ENCODE measurements at places on chromosomes 5 and 9.
A peak's percentile ranks its signal among the peaks of the same experiment; 100 is the strongest.

DNA sequence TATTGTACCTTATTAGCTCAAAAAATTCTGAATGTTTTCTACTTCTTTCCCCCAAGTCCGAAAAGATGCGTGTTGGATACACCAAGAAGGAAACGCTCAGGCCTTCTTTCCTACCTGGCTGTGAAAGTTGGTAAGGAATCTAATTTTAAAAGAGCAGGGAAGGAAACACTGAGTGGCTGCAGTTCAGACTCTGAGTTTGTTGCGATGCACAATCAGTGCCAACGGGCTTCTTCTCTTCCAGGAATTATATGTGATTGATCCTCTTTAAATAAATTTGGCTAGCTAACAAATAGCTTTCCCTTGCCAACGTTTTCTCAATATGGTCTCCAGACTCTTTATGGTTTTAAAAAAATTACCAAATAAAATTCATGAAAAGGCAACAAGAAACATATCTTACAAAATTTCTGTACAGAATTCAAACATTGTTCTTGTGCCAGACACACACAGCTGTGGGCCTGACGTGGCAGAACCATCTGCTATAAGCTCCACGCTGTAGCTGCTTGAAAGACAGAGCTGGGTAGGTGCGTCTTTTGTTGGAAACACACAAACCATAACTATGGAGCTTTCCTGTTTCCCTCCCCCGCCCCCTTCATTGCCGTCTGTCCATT, 493.1 kb downstream of the ZNF608 start:
- H3K4me3 ChIP-seq = no peak overlapping the region
- no peak for DNase-seq
- H3K27ac ChIP-seq = no peak overlapping the region
- H3K36me3 ChIP-seq = no peaks in the 10 kb centered on the region
- no peaks in the 10 kb centered on the region for H3K4me1 ChIP-seq

DNA sequence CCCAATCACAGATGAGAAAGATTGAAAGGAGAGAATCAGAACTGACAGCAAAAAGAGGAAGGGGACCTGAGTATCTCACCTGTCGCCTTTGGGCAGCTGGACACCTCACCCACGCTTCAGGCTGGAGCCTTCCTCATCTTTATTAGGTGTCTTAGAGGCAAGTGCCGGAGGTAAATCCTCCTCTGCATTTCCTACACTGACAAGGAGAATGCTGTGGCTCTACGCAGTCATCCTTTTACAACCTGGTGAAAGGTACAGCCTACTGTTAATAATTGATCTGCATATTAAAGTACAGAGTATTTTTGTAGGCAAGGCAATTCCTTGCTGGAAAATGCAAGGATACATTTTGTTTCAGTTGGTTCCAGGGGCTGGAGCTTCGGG, 34.8 kb downstream of the PRLR start:
- no peak overlapping the region for H3K27ac ChIP-seq
- peaks cover 15% of the 10 kb centered on the region for H3K4me1 ChIP-seq
- H3K4me3 ChIP-seq = no peak overlapping the region
- no peaks in the 10 kb centered on the region for H3K27me3 ChIP-seq
- DNase-seq = no peak
- H3K36me3 ChIP-seq = no peaks in the 10 kb centered on the region

- H3K4me3 ChIP-seq = no peak overlapping the region
- no peak for DNase-seq
- peaks cover 22% of the 10 kb centered on the region for H3K4me1 ChIP-seq
- H3K27me3 ChIP-seq = no peaks in the 10 kb centered on the region
These were observed 147.4 kb downstream of the INSYN2B start for GRCh38 chr5:169832845-169833244.

DNA sequence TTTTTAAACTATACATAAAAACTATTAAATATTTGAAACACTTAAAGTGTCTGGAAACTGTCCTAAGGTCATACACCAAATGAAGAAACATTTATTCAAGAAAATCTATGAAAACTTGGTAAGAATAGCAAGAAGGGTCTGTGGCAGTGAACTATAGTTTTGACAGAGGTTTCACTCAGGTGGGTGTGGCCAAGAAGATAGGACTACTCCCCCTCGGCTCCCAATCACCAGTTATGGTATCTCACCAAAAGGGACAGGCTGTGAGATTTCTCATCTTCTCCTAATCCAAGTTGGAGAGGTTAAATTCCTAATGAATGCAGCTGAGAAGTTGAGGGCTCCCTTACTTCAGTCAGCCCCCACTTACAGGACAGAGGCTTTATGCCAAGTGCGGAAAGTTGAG, 2.9 kb downstream of the ARSK start:
- no peak overlapping the region for H3K27ac ChIP-seq
- no peak for DNase-seq
- H3K27me3 ChIP-seq = no peaks in the 10 kb centered on the region
- H3K36me3 ChIP-seq = no peaks in the 10 kb centered on the region
- H3K4me3 ChIP-seq = no peak overlapping the region
- H3K4me1 ChIP-seq = peaks cover 4% of the 10 kb centered on the region

GRCh38 chr5:140996060-140996459, 29.8 kb downstream of the PCDHAC2 start:
- DNase-seq = no peak
- H3K36me3 ChIP-seq = no peaks in the 10 kb centered on the region
- no peaks in the 10 kb centered on the region for H3K4me1 ChIP-seq
- H3K27ac ChIP-seq = no peak overlapping the region

DNA sequence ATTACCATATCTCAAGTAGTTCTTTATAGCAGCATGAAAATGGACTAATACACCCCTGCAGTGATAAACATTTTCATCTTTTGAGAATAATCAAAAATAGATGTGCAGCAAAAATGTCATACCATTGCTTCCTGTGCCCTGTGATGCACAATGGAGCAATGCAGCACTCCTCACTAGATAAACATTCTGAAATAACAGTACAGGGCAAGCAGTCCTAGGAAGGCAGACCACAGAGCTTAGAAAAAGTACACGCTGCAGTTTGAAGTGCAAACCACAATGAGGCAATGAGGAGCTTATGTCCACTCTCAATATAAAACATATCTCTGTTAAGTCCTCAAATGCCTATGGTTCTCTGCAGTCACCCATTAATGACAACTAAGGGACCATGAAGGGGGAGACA, 367.6 kb downstream of the PDE4D start:
- no peaks in the 10 kb centered on the region for H3K27me3 ChIP-seq
- no peak overlapping the region for H3K4me3 ChIP-seq
- no peak for DNase-seq
- H3K27ac ChIP-seq = no peak overlapping the region
- H3K4me1 ChIP-seq = no peaks in the 10 kb centered on the region

GRCh38 chr5:151612689-151613427, 21.7 kb upstream of the FAT2 start:
- H3K27me3 ChIP-seq = no peaks in the 10 kb centered on the region
- H3K27ac ChIP-seq = peak overlapping the region; percentile 56
- H3K36me3 ChIP-seq = no peaks in the 10 kb centered on the region
- DNase-seq = peak; percentile 45
- peaks cover 31% of the 10 kb centered on the region for H3K4me1 ChIP-seq

DNA sequence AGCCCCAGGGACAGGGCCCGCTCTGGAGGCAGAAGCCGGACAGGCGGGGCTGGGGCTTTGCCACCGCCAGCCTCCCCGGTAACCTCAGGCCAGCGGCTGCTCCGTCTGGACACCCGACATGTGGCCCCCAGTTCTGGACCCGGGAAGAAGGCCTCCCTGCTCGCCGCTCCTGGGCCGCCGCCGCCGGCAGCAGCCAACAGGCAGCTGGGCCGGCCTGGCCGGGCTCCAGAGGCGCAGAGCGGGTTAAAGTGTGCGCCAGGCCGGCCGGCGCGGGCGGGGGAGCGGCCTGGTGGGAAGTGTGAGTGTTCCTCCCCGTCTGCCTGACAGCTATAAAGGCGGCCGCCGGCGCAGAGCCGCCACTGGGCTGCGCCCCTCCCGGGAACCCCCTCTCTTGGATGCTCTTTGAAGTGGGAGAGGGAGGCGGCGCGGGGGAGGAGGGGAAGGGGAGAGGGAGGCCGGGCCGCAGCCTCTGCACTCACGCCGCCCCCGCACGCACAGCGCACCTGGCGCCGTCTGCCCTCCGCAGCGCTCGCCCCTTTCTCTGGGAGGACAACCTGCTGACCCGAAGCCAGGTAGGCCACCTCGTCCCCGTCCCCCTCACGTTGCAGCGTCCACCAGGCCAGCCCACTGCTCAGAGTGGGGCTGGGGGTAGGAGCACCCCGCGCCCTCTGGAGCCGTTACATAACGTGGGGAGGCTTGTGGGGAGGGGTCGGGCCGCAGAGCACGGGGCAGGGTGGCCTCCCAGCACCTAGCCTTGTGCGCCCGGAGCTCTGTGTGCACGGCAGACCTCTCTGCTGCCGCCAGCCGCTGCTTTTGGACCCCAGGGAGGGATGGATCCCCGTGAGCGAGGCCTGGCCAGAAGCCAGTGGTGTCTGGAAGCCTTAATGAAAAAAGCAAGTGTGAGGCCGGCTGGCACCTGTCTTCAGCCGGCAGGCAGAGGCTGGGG, at the start of gene ADAMTSL2:
Gene ADAMTSL2 (plus strand): TSS at position 359 of the 946 bp plus-strand sequence. CDS start 2,009 bp downstream, outside the sequence.
- no peak within 1 kb of the TSS for H3K4me3 ChIP-seq
- no peak for DNase-seq
- H3K27me3 ChIP-seq = 0 out of 2 replicates have a peak, but pooled peaks cover 8% of the 10 kb centered on the region

DNA sequence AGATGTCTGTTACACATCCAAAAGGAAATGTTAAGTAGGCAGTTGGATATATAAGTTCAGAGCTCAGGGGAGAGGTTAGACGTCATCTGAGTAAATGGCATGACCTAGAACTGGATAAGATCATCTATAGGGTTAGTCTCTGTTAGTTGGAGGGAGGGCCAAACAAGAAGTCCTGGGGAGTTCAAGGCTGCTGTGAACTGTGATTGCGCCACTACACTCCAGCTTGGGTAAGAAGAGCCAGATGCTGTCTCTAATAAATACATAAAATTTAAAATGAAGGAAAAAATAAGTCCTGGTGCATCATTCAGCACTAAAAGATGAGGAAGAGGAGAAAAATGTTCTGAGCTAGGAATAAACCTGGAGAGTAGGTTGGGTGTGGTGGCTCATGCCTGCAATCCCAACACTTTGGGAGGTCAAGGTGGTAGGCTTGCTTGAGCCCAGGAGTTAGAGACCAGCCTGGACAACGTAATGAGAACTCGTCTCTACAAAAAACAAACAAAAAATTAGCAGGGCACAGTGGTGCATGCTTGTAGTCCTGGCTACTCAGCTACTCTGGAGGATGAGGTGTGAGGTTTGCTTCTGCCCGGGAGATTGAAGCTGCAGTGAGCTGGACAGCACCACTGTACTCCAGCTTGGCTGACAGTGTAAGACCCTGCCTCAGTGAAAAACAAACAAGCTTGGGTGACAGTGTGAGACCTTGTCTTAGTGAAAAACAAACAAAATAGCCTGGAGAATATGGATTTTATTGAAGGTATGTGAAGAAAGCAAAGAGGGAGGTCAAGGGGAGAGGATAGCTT, 123.6 kb downstream of the ACTBL2 start:
- no peaks in the 10 kb centered on the region for H3K36me3 ChIP-seq
- no peak overlapping the region for H3K4me3 ChIP-seq
- H3K27me3 ChIP-seq = no peaks in the 10 kb centered on the region
- DNase-seq = no peak

- no peak overlapping the region for H3K27ac ChIP-seq
- H3K4me1 ChIP-seq = no peaks in the 10 kb centered on the region
- H3K36me3 ChIP-seq = no peaks in the 10 kb centered on the region
- H3K4me3 ChIP-seq = no peak overlapping the region
These were observed 126.2 kb upstream of the ZNF608 start for GRCh38 chr5:124872615-124873014.

GRCh38 chr5:488744-489688, 35.2 kb downstream of the SLC9A3 start:
- H3K4me1 ChIP-seq = no peaks in the 10 kb centered on the region
- H3K36me3 ChIP-seq = no peaks in the 10 kb centered on the region
- DNase-seq = no peak
- H3K27ac ChIP-seq = no peak overlapping the region
- H3K4me3 ChIP-seq = no peak overlapping the region

DNA sequence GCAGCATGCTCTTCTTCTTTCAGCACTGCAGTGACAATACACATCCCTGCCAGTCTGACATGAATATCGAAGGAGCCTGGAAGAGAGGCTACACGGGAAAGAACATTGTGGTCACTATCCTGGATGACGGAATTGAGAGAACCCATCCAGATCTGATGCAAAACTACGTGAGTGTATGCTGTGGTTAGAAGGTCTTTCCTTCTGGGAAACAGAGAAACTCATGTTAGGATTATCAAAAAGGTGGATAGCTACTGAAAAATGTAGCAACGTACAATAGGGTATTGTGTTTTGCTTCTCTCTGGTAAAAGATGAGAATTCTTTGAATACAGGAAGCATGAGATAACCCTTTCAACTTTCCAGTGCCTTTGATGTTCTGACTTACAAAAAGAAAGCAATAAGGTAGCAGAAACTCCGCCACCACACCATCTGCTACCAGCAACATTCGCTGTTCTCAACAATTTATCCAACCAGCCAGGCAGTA, 133.3 kb downstream of the PCSK5 start:
- H3K36me3 ChIP-seq = no peaks in the 10 kb centered on the region
- no peak overlapping the region for H3K27ac ChIP-seq
- H3K4me3 ChIP-seq = no peak overlapping the region
- no peak for DNase-seq
- no peaks in the 10 kb centered on the region for H3K4me1 ChIP-seq
- H3K27me3 ChIP-seq = no peaks in the 10 kb centered on the region

- H3K27ac ChIP-seq = no peak overlapping the region
- DNase-seq = no peak
- H3K36me3 ChIP-seq = no peaks in the 10 kb centered on the region
- H3K27me3 ChIP-seq = no peaks in the 10 kb centered on the region
- H3K4me3 ChIP-seq = no peak overlapping the region
These were observed 253.4 kb upstream of the ANKH start for GRCh38 chr5:15124871-15125568.

- H3K27ac ChIP-seq = no peak overlapping the region
- peaks cover 52% of the 10 kb centered on the region for H3K36me3 ChIP-seq
- no peak overlapping the region for H3K4me3 ChIP-seq
These were observed 8.7 kb downstream of the HNRNPAB start for GRCh38 chr5:178213003-178213461.

GRCh38 chr9:34510497-34511468, 12.0 kb downstream of the ENHO start:
- H3K27ac ChIP-seq = no peak overlapping the region
- no peaks in the 10 kb centered on the region for H3K4me1 ChIP-seq
- H3K27me3 ChIP-seq = peaks cover 17% of the 10 kb centered on the region
- DNase-seq = no peak
- no peak overlapping the region for H3K4me3 ChIP-seq
- H3K36me3 ChIP-seq = no peaks in the 10 kb centered on the region

- H3K36me3 ChIP-seq = no peaks in the 10 kb centered on the region
- no peak overlapping the region for H3K27ac ChIP-seq
- no peaks in the 10 kb centered on the region for H3K4me1 ChIP-seq
- no peaks in the 10 kb centered on the region for H3K27me3 ChIP-seq
- H3K4me3 ChIP-seq = no peak overlapping the region
- DNase-seq = no peak
These were observed 3.5 kb downstream of the ELAVL2 start for GRCh38 chr9:23822261-23823169.

GRCh38 chr5:136655468-136655867, 290.1 kb upstream of the TRPC7 start:
- no peak overlapping the region for H3K4me3 ChIP-seq
- no peaks in the 10 kb centered on the region for H3K4me1 ChIP-seq
- no peak overlapping the region for H3K27ac ChIP-seq
- H3K27me3 ChIP-seq = no peaks in the 10 kb centered on the region
